ENCODE measurements at places on chromosomes 13 and 19.

DNA sequence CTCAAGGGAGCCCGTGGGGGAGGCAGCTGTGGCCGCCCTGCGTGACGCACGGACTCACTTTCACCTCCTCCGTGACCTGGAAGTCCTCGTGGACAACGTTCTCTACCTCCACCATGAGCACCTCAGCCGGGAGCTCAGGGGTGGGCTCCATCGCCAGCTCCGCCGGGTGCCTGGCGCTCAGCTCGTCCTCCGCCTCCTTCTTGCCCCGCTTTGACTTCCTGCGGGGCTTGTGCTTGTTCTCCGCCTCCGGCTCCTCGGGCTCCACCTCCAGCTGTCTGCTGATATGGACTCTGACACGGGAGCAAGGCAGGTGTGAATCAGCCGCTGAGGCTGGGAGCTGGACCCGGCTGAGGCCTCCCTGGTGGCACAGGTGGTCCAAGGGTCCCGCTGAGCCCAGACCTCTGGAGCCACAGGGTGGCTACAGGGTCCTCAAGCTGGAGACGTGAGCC lies 8.2 kb downstream of the LONP1 start:
- DNase-seq: no peak

DNA sequence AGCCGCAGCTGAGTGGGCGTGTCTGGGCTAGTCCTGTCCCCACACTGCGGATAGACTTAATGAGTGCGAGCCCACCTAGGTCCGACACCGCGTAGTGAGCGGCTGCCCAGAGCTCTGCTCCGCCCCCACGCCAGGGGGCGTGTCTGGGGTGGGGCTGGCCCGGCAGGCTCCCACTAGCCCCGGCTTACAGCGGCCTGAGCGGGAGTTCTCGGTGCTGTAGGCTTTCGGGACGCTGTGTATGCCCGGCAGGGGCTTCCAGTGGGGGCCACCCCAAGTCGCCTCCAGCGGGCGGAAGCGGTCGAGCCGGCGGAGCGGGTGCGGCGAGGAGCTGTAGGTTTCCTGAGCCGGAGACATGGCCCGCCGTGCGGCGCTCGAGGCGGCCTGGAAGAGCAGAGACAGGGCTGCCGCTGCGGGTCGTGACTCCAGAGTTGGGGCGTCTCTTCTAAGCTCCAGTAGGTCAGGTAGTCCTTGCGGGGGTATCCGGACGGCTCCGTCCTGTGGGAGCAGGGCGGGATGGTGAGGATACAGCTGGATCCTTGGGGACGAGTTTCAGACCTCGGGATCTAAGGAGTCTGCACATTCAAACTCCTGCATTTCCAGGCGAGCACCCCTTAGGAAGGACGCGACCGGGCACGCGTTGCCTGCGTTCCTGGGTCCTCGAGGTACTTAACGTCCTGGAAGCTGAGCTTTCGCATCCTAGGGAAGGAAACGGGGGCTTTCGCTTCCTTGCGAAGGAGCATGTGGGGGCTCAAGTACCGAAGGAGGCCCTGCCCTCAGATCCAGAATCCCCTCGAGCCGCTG lies 1.2 kb downstream of the CGB7 start:
- DNase-seq: no peak

DNA sequence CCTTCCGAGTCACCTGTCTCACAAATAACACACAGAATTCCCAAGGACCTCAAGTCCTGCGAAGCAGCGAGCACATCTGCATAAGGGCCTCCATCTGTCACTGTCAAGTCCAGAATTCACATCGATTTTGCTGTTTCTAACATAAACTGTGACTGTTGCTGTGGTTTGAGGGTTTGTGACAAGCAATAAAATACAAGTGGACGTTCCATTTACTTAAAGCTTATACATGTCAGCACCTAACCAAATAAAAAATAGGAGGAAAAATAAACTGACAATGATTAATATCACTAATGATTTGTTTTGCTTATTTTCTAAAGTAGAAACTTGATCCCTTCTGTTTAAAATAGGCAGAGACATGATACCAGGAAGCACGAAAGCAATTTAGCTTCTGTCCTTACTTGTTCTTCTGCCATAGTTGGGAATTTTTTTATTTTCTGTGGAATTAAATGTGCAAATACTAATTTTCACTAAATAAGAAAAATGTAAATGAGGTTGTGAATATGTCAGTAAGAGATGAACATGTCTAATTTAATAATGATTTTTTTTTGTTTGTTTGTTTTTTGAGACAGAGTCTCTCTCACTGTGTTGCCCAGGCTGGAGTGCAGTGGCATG lies 279.1 kb downstream of the FGF9 start:
- no peak for DNase-seq

DNA sequence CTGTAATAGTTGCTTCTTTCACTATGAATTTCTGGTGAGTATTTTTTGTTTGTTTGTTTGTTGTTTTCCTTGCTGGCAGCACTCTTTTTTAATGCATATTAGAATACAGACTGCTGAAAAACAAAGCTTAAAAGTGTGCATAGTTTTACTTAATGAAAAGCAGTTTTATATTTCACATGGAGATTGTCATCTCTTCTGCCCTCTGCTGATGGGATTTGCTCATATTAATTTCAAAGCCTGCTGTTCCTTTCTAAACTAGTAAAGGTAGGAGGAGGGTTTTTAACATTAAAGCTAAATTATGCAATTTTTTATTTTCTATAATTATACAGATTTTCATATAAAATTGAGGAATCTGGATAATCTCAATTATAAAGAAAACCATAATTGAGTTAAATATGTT lies 692.6 kb upstream of the SLITRK1 start:
- no peak for DNase-seq

GRCh38 chr13:48923376-48923775 lies 52.3 kb upstream of the FNDC3A start:
- no peak for DNase-seq

- no peak for DNase-seq
Observed at GRCh38 chr13:81017513-81018152, 676.7 kb upstream of the SPRY2 start.

- peak; percentile 43 for DNase-seq
Observed at GRCh38 chr19:56080669-56081401, 40.3 kb downstream of the ZNF787 start.

DNA sequence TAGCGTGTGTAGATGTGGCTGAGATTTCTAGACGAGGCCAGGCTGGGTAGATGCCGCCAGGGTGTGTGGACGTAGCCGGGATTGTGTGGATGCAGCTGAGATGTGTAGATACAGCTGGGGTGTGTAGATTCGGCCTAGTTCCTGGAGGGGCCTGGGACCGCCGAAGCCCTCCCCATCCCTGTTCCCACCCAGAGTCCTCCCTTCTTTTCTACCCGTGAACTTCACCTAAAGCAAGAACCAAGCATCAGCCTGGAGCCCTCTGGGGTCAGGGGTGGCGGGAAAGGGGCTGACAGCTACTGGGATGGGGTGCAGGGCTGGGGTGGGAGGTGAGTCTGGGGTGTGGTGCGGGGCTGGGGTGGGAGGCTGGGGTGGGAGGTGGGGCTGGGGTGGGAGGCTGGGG lies 768 bp downstream of the TMPRSS9 start:
- DNase-seq: no peak

GRCh38 chr13:73138638-73139491 lies 80.1 kb downstream of the KLF5 start:
- no peak for DNase-seq

- DNase-seq: no peak
Observed at GRCh38 chr13:113972451-113973217, 1.2 kb downstream of the C13orf46 start.

- no peak for DNase-seq
Observed at GRCh38 chr13:110884517-110884916, 30.4 kb downstream of the ANKRD10 start.

DNA sequence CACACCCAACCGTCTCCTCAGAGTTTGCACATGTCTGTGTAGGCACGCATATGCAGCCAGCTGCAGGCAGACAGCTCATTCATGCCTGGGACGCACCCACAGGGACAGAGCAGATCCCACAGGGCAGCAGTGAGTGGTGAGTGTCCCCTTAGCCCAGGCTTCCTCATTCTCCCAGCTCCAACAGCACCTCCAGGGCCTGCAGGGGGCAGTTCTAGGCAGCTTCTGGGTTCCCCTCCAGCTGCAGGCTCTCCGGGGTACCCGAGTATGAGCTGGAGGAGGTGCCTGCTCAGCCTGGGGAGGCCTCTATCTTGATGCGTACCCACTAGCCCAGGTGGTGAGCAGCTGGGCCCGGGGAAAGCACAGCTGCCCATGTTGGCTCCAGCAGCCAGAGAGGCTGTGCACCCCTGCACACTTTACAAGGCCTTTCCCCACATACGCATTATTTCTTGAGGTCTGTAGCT lies 1.3 kb upstream of the SHANK1 start:
- DNase-seq: no peak

- DNase-seq: no peak
Observed at GRCh38 chr13:103406967-103407366, 340.8 kb upstream of the SLC10A2 start.

DNA sequence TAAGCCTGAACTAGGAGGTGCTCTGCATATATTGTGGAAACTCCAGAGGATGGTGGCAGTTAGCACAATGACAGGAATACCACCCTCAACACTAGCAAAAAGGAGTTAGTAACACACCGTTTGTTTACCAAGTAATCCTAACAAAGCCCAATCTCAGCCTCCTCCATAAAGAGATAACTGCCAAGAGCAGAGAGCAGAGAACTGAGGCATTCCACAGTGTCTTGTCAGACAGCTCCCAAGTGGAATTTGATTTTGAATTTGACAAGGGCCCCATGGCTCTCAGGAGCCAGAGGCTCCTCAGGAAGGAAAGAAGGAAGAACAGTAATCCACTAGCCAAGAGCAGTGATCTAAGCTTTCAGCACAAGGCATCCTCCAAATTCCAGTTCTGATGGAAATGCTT lies 298.6 kb downstream of the DCLK1 start:
- no peak for DNase-seq

GRCh38 chr13:52739468-52740071 lies at the start of gene CNMD:
TSS of gene CNMD (minus strand) at chr13:52739820. CDS start at chr13:52739701, 119 bp downstream.
- no peak for DNase-seq
